ENCODE measurements at places on chromosomes 1 and 21.

DNA sequence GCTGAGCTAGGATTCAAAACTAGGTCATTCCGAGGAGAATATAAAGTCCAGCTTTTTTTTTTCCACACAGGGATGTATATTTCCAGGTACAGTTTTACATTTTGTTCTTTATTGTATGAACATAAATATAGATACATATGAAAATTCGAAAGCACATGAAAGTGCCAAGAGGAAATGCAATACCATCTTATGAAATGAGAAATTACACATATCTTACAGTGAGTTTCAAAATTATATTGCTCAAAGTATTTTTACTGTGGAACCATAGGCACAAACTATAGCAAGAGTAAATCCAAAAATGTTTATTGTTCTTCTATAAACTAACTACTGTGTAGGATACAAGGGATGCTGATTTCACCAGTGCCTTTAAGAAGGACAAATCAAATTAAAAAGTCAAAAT is 39.0 kb downstream of the PTPRC start:
- no peak for DNase-seq

DNA sequence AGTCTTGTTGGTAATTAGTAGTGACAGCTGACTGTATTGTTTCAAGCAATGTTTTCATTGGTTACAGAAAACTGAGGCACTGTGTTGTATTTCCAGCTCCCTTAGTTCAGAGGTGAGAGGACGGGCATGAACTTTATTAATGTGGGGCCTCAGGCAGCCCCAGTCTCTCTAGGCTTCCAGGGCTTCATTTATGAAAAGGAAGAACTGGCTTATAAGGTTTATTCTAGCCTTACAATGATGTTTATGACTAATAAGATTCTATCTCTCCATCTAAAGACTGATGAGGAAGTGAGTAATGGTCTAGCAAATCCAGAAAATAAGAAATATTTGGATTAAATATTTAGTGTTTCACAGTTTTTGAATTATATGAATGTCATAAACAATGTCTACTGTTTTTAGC is 41.5 kb downstream of the CBS start:
- no peak for DNase-seq

- no peak for DNase-seq
Measured at GRCh38 chr21:32554832-32555638, 30.3 kb downstream of the TCP10L start.

GRCh38 chr1:206101351-206102045 is 15.7 kb downstream of the AVPR1B start:
- no peak for DNase-seq

GRCh38 chr1:43743206-43743605 is 35.9 kb downstream of the ST3GAL3 start:
- no peak for DNase-seq

DNA sequence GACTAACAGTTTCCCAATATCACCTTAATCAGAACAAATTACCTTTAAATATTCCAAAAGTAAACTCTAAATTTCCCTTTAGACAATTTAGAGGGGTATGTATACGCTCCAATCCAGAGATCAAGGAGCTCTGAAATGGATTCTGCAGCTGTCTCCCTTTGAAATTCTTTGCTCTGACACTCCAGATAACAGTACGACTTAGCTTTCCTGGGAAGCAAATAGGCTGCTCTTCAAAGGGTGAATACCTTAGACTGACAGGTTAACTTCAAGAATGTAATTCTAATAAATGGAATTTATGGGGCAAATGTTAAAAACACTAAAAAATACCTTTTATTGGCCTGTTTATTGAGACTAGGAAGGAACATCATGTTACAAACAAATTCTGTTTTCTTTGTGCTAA is 357.2 kb downstream of the USP25 start:
- DNase-seq, result no peak

- DNase-seq, result no peak
Measured at GRCh38 chr1:221302810-221303209, 423.6 kb downstream of the HLX start.

- no peak for DNase-seq
Measured at GRCh38 chr1:8408151-8408839, 90.4 kb downstream of the SLC45A1 start.

GRCh38 chr1:53947172-53947907 is 1.2 kb downstream of the LRRC42 start:
- no peak for DNase-seq

DNA sequence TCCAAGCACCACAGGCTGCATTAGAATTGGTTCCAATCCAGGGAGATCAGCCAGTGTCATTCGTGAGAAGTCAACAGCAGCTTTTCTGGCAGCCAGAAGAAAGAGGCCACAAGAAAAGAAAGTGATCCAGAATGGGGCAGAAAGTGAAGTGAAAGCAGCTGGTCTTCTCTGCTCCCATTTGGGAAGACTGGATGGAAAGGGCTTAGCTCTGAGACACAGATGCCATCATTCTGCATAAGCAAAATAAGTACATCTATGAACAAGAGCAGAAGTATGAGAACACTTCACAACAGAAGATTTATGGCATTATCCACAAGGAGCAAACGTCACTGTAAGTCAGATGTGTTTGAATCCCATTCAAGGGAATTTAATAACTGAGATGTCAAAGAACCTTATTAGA is 326.5 kb upstream of the ESRRG start:
- DNase-seq, result no peak

DNA sequence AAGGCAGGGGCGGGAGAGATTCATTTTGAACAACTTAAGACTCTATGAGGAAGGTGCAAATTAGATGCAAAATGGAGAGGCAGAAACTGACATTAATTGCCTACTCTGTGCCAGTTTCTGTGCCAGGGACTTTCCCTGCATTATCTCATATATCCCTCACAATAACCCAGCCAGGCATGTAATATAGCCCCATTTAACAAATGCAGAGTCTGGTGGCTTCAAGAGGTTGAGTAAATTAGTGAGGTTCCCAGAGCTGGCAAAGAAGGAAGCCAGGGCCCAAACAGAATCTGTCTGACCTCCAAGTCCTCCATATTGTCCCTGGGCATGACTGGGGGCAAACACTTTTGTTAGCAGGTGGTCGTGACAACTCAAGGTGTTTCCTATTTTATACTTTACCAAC is 199.8 kb downstream of the ASTN1 start:
- no peak for DNase-seq

DNA sequence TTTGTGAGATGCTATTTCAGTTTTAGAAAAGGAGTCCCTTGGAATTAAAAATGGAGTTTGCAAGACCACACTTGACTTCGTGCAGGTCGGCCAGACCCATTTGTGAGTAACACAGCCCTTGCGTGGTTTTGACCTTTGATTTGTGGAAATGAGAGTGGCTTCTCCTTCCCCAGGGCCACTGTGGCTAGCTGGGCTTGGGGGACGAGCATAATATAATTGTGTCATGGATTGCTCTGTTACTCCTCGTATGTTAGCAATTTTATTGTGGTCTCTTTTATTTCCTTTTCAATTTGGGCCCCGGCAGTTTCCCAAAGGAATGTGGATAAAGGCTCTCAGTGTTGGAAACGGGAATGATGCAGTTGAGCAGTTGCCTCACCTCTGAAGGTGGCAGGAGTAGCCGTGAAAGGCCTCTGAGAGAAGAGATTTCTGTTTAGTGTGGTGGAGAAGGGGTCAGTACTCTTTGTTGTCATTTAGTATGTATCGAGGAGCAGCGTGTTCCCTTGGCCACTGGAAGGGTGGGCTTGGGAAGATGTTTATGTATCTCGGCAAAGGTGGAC is 194.6 kb downstream of the PBX1 start:
- DNase-seq, result no peak

DNA sequence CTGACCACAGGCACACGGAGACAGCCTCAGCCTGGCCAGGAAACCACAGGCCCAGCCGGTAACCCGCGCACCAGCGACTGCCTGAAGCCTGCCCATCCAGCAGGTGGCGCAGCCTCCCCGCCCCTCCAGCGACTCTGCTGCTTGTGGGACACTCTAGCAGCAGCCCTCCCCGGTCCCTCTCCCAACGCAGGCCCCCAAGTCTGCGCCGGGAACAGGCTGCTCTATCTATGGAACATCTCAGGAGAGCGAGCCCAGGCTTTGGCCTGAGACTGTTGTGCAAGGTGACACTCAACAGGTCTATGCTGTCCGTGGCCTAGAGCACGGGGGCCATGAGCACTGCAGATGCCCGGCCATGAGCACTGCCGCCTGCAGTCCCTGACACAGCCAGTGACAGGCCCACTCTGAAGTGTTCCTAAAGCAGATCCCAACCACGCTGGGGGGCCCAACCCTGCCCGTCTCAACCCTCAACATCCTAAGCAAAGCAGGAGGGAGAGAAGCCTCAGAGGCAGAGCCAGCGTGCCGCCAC is 28.4 kb downstream of the WDR4 start:
- DNase-seq, result no peak

DNA sequence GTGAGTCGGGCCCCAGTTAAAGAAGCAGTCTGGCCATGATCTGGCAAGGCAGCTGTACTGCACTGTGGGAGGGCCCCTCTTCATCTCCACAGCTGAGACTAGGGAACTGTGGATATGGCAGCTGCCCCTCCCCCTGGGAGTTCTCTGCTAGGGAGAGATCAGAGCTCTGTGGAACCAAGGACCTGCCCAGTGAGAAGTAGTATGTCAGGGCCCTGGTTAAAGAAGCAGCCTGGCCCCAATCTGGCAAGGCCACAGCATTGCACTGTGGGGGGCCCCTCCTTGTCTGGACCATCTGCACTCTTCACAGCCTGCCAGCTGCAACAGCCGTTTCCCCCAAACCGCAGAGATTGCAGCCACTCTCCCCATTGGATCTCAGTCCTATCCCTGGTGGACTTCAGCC is 208.5 kb downstream of the DNAH14 start:
- DNase-seq, result no peak

DNA sequence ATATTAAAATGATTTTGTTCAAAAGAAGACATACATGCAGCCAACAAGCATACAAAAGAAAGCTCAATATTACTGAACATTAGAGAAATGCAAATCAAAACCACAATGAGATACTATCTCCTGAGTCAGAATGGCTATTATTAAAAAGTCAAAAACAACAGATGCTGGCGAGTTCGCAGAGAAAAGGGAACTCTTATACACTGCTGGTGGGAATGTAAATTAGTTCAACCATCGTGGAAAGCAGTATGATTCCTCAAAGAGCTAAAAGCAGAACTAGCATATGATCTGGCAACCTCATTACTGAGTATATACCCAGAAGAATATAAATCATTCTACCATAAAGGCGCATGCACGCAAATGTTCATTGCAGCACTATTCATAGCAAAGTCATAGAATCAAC is 126.0 kb upstream of the HMCN1 start:
- no peak for DNase-seq

GRCh38 chr1:33088119-33088906 is 7.4 kb downstream of the AZIN2 start:
- DNase-seq, result no peak

DNA sequence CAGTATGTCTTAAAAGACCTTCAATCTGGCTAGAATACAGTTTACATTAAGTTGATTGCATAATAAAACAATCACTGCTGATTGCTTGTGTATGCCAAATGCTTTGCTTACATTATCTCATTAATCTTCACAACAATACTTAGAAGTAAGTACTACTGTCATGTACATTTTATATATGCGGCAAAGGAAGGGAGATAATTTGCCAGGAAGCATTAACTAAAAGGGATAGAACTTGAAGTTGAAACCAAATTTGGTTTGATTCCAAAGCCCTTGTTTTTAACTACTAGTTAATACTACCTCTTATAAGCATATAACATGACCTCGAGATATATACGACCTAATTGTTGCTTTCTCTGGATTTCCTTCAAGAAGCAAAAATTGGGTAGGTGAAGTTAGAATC is 155.8 kb downstream of the NTMT2 start:
- no peak for DNase-seq

DNA sequence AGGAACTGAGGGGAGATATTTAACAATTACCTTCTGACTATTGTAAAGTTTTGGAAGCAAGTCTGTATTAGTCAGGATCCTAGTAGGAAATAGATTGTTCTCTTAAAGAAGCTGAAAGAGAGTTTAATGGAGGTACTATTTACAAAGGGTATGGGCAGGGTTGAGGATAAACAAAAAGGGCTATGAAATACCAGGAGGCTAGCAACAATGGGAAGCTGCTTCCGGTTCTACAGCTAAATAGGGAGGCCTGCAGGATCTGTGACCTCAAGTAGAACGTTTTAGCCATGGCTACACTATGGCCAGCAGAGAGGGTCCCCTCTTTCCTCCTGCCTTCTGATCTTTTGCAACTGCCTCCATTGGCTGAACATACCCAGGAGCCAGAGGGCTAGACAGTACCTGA is 117.7 kb downstream of the PDE4B start:
- DNase-seq, result no peak

DNA sequence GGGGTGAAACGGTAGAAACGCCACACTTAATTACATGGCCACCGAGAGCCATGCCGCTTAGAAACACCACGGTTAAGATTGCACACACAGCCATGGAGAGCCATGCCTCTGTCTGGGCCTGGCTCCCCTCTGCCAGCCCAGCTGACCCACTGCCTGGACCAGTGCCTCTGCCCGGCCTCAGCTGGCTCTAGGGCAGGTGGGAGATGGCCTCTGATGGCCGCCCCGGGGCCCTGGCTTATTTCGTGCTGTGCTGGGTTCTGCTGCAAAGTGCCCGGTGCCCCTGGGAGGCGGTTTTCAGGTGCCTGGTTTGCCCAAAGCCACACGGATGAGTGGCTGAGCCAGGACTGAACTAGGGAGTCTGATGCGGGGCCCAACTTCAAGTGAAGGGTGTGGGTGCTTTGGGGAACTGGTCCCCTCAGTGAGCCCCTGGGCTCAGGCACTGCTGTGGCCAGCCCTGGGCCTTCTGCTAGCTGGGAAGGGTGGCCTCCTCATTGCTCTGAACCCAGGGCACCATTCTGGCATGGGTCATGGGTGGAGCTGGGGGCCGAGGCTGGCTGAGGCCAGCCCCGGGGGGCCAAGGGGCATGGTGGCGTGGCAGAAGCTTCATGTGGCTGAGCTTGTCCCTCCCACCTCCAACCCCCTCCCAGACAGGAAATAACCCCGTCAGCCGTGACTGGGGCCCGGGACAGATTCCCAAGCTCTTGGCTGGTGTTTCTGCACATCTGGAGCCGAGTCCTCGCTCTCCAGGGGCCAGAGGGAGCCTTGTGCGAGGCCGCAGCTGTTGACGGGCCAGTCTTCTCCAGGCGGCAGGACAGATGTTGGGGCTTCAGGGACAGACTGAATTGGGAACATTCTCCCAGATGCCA is 1.9 kb upstream of the GPR153 start:
- no peak for DNase-seq

- no peak for DNase-seq
Measured at GRCh38 chr1:14599800-14600199, 1.3 kb downstream of the KAZN start.

DNA sequence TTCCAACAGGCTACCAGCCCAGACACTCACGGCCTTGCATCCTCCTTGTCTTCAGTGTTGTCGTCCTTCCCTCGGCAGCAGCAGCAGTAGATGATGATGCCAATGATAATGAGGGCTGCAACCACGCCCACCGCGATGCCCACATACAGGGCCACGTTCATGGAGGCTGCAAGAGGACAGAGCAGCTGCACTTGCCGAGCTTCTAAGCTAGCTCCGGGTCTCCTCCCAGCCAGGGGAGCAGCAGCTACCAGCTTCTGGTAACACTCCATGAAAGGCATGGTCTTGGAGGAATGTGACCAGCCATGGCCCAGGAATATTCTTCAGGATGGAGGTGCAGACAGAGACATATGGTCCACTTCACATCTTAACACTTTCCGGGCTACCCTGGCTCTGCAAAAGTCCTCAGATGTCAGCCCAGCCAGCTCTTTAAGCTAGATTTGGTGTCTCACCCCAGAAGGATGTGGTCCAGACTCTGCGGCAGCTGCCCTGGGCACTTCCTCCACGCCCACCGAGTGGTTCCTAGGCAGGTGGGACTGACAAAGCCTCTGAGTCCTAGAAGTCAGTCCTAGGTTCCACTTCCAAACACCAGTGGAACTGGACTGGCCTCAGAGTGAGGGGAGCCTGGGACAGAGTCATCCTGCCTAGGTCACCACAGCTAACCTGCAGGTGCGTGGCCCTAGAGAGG is 35.1 kb downstream of the GPA33 start:
- DNase-seq, result no peak

Measured in stimulated activated CD4-positive, alpha-beta T cell treated with anti-CD3 and anti-CD28 coated beads, TNF-alpha, amount 100 ng/mL, for 24 hours (primary cell).